ENCODE measurements at places on chromosomes 7 and 10. TPM values are rescaled to one million over a fixed set of nuclear protein-coding genes. Genes with fewer than 3 reads are reported as not detected.

DNA sequence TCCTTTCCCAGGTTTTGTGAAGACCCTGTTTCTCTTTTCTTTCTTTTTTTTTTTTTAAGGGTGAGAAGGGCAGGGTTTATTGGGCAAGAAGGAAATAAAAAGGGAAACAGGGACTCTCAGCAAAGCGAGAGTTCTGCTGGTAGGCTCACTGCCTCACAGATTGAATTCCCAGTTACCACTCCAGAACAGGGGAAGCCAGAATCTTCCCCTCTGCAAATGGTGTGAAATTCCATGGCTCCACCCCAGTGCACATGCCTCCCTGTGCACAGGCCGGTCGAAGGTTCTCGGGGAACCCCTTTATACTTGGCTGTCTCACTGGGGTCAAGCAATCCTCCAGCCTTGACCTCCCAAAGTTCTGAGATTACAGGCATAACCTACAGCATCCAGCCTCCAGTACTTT is 10.5 kb upstream of the GUSB start:
- no peak for DNase-seq

- no peak for DNase-seq
These were observed 101.5 kb upstream of the CSTF2T start for GRCh38 chr10:51800725-51801424.

DNA sequence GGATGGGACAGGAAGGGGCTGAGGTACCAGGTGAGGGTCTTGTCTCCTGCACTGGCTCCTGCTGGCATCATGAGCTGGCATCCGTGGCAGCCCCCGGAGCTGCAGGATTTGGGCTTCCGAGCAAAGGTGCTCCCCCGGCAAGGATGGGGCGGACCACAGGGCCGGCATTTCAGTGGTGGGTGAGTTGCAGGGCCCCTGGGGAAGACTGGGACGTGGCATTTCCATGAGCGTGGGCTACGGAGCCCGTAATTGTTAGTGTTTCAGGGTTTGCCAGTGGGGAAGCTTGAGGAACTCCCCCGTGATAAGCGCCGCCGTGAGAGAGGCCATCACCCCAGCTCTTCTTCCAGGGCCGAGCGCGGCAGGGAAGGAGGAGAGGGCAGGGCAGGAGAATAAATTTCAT is 235.6 kb downstream of the MGMT start:
- no peak for DNase-seq

GRCh38 chr7:151663382-151664100 is 143.8 kb upstream of the RHEB start:
- DNase-seq, result no peak

DNA sequence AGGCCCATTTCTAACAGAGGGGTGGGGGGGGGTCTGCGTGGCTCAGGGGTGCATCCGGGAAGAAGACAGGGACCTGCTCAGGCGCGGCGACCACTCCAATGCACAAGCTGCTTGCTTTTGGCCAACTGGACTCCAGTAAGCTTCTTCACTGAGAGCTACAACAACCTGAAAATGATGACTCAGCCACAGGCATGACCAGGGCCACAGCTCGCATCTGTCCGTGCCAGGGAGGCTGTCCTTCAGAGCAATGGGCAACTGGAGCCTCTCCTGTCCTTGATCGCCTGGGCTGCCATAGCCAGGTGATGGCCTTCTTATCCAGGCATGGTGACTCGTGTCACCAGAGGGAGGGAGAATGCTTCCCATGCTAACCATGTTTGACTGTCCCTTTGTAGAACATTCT is 81.6 kb upstream of the RNF32 start:
- no peak for DNase-seq

HPSE2 gene
- 10.6 TPM for total RNA-seq

ACTR3C gene
- 24.1 TPM for total RNA-seq

DNA sequence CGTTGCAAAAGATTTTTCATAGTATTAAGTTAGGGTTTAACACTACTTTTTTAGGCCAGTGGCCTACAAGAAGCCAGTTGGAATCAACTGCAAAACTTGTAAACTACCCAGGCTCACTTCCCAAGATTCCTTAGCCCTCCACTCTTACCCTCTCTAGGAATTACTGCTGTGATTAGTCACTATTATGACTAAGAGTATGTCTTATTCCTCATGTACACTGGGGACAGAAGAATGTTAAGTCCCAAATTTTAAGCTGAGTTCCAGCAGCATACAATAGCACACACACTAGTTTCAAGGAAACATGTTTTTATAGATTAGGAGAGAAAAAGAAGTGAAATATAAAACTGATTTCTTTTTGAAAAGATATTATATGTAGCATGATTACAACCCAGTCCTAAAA is 42.8 kb downstream of the FBXL13 start:
- DNase-seq, result no peak

HTR5A gene
- not detected for total RNA-seq

GRCh38 chr10:86155054-86155921 is 211.3 kb downstream of the GRID1 start:
- no peak for DNase-seq

MYH16 gene
- total RNA-seq, result not detected

DNA sequence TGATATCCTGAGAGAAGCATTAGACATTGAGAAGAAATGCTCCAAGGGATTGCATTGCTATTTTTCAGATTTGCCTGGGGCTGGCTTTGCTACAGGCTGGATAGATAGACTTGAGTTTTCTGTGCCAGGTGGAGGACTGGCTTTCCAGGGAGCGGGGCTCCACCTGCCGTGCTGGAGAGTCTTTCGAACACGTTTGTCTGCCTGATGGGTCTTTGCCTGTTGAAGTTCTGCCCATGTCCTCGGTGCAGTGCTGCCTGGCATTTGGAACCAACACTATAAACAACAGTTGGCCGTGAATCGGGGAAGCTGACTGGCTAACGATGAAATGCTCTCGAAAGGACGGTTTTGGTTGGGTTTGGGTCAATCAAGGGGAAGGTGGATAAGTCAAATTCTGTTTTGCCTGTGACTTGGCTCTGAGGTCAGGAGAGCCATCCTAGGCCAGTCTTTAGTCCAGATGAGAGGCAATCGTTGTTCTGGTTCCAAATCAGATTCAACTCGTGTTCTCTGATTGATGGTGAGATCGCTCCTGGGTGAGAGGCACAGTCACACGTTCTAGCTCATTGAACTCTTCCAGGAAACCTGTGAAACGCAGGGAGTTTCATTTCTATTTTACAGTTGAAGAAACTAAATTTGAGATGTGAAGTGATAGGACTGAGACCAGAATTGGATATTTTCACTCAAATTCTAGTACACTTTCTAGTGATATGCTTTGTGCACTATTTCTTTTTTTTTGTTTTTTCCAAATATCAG is 599.0 kb downstream of the TYW1 start:
- DNase-seq, result no peak

DNA sequence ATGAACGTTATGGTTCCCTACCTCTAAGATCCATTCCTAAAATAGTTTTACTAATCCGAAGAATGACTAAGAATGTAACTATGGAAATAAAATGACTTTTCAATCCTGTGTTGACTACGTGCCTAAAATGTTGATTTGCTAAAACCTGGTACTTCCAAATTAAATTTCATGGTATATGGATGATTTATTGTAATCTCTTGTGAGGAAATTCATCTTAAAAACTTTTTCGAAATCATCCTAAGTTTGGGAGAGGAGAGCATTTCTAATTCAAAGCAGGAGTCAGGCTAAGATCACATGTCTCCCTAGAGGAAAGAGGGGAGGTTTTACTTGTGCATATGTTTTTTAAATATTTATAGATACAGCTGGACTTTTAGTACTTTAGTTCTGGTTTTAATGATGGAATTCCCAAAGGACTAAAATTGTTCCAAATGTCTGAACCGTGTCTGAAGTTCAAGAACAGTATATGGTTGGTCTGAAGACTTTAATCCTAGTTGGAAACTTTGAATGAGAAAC is 483.9 kb downstream of the AUTS2 start:
- DNase-seq, result no peak

AKR1B1 gene
- total RNA-seq, result 79.1 TPM

DNA sequence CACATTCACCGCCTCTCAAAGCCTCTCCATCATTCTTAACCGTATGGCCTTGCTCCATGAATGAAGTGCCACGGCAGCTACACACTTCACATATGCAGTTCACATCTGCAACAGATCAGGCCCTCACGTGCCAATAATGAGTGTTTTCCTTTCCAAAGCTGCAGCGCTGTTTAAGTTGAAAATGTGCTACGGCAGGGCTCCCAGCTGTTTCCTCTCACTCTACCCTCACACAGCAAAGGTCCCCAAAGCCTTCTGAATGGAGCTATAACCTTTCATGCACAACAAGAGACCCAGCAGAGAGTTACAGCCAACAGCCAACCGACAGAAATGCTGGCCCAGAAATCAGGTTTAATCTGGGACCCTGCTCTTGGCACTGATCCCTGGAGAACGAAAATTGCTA is 236.1 kb downstream of the ELMO1 start:
- no peak for DNase-seq

DNA sequence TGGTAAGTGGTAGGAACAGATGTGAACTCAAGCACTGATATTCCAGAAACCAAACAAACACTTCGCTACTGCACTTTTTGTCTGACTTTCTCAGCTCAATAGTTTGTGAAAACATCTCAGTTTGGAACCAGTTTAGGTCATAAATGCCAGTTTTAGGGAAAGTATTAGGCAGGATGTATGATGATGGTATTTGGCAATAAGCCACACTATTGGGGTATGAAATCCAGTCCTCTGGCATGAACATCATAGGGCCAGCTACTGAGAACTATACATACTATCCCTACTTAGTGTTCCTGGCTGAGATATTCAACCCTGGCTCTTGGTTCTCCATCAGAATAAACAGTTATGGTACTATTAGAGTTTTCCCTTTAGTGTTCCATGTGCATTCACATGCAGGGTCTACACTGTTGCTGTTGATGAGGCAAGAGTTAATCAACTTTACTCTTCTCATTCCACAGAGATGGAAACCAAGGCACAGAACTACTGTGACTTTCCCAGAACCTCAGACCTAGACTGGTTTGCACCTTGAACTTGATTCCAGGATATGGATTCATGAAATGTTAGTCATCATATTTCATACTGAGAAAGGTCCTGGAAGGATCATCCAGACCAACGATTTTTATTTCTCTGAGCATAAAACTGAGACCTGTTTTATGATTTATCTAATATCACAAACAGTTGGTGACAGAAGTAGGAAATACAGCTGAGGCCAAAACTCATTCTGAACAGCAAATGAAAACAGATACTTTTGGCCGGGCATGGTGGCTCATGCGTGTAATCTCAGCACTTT is 20.0 kb upstream of the IFIT2 start:
- DNase-seq, result no peak

DNA sequence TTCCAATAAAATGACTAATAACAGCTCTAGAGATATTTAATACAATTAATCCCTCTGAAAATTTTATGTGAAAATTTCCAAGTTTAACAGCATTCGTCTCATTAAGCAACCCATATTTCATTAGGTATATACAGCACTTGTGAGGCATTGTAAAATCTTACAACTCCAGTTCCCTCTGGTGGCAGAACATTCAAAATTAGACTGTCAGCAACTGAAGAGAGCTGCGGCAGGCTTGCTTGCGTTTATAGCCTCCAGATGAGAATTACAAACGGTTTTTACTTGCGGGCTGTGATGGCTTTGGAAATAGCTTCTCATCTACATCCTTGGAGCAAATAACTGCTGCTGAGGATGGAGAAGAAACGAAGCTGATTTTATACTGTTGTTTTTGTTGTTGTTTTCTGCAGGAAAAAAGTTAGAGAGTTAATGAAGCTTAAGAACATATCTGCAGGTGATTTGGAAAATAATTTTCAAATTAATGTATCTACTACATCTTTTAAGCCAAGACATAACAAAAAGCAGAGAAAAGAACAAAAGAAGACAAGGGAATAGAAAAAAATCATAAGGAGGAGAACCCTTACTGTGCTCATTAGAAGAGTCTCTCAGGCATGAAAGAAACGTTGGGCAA is 171.3 kb downstream of the MAGI2 start:
- DNase-seq, result no peak

DNA sequence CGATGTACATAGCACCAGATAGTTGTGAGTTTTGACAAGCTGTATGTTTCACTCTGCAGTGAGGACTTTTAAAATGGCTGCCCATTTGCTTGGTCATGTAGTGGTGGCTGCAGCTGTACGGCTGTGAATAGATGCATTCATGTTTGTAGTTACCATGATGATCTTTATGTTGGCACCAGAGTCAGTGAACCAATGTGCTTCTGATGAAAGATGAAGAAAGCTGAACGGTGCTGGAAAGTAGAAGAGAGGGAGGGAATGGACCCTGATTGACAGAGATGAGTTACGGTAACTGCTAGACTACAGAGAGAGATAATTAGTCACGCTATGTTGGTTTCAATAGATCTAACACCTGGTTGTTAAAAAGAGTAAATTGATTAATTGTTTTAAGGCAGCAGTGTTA is 256.8 kb downstream of the CELF2 start:
- no peak for DNase-seq

DNA sequence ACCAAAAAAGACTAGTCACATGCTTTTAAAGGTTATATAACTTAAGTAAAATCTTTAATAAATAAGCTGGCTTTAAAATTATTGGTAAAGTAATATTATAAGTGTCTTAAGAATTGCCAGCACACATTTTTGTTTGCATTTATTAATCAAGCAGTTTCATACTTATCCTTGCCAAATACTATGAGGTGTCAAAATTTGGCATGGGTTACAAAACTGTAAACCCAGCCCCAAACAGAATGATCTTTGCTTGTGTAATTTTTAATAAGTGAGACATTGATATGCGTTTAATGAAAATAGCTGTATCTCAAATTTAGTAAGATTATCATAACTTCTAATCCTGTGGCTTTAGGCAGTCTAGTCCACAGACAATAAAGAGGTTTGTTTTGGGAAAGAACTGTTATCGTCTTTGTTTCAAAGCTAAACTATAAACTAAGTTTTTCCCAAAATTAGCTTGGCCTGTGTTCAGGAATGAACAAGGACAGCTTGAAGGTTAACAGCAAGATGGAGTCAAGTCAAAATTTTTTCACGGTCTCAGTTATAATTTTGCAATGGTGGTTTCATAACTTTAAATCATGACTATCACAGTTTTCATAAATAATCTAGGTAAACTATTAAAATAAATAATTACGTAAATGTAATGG is 72.8 kb downstream of the ST8SIA6 start:
- no peak for DNase-seq

DNA sequence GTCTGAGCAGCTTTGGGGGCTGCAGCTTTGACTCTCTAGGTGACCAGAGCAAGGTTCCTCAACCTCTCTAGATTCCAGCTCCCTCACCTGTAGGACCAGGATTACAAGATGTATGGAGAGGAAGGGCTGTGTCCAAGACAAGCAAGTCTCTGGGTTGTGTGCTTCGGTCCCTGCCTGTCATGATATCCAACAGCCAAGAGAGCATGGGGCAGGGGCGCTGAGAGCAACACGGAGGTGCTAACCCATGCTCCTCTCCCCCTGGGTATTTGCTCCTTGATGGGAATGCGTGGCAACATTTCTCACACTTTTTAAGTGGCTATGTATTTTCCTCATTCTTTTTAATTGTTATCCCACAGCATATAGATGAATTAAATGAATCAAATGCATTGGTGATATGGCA is 10.3 kb downstream of the CDHR1 start:
- no peak for DNase-seq

DNA sequence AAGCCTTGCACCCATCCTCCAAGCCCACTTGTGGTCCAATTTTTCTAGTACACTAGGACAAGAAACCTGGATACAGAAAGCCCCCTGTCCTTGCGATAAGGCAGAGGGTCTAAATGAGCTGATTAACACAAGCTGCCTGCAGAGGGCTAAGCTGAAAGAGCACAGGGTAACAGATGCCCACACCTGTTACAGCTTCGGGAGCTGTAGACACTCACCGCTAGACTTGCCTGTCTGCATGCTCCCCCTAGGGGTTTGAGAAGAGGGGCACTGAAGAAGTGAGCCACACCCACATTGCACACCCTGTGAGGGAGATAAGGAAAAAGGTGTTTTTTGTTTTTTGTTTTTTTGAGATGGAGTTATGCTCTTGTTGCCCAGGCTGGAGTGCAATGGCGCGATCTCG is 386.5 kb upstream of the AUTS2 start:
- no peak for DNase-seq
